NCI-H1417 (cell line): ENCODE measurements at places on chromosomes 5 and 9.

- DNase-seq = no peak
Observed at GRCh38 chr5:5302201-5302600, 120.3 kb upstream of the ICE1 start.

DNA sequence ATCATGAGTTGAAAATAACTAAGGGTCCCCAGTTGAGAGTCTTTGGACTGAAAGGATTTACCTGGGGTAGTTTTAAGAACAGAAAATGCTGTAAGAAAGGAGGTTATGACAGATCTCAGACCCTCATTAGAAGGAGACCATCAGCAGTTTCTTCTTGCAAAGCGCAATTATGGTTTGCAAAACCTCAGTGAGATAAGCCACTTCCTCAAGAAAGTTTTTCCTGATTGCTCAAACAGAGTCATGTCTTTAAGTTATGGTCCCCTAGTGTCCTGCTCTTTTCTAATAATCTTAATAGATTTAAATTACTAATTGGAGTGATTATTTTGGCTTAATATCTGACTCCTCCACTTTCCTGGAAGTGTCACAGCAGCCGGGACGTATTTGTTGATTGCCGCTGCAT lies 293.2 kb upstream of the KLF4 start:
- DNase-seq = no peak

DNA sequence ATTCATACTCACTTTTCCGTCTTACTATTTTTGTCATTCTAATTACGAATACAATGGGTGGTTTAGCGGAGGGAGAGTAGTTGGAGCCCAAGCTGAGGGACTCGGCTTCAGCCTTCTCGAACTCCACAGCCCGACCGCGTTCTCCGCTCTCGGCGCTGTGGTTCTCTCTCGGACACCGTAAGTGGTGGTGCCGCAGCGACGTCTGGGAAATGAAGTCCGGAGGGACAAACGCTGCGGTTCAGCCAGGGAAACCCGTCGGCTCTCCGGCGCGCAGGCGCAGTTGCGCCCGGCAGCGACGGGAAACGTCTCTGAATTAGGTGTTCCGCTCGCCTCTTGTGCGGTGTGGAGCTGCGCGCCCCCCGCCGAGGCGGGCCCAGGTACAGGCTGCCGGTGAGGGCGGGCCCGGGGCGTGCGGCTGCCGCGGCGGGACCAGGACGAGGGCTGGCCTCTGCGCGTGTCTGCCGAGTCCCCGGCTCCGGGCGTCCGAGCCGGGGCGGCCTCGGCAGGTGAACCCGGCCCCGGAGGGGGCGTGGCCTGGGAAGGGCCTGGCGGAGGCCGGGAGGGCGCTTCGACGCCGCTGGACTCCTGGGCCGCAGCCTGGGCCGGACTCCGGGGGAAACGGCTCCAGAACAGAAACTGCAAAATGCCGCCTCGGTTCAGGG lies at the start of gene ZNF879:
Gene ZNF879 (plus strand): TSS at position 277 of the 662 bp plus-strand sequence. CDS start 1,201 bp downstream, outside the sequence.
- peak; percentile 37 for DNase-seq

DNA sequence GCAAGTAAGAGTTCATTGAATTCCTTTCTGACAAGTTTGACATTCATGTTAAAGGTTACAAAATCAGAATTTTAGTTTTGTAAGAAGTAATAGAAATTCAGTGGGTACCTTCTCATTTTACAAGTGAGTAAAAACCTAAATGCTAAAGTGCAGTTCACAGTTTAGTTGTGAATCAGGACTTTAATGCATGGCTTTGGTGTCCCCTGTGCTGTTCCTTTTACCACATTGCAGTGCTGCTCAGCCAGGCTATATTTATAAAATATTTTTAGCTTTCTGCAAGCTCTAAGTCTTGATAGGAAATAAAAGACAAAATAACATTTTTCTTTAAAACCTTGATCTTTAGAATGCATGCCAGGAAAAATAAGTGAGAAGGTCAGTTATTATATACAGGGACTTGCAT lies 26.3 kb downstream of the PAM start:
- DNase-seq = no peak

- no peak for DNase-seq
Observed at GRCh38 chr5:71600783-71601182, 13.6 kb downstream of the MCCC2 start.

DNA sequence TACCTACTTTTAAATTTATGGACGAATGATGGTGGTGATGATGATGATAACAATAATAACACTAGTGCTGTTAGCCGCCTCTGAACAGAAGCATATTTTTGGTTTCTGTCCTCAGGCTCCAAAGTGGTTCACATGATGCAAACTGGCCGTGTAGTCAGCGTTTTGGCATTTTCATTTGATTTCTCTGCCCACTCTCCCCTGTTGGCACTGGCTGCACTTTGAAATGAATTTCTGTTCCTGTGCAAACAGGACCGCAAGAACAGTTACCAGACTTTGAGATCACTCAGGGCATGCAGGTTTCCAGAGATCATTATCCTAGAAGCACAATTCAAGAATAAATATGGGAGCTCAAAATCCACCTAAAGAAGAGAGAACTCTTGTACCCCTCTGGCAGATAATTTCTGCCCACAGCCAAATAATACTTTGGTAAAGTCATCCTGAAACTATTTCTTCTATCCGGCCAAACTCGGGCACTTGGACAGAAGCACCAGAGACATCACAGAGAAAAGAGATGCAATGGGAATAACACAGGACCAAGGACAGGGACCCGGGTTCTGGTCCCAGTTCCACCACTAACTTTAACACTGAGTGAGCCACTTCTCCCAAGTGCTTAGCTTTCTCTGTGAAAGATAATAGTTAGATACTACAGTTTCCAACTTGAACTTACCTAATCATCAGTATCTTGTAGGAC lies 201.7 kb upstream of the PTGER4 start:
- no peak for DNase-seq

GRCh38 chr9:21804331-21804730 lies 1.9 kb downstream of the MTAP start:
- DNase-seq = no peak

DNA sequence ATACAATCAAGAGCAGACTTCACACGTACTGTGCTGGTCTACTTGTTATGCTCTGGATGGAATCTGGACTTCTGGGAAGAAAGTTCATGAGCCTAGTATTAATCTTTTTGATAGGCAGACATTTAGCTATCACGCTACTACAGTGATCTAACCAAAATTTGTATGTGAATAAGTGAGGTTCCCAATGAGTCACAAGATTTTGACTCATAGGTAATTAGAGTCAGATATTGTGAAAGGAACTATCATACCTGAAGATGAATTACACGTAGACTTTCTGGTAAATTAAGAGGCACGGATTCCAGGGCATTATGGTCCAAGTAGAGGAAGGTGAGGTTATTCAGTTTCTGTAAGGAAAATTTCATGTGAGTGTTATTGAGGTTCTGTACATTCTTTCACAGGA lies 18.4 kb downstream of the OGN start:
- no peak for DNase-seq

GRCh38 chr5:95915999-95916686 lies 45.5 kb downstream of the ELL2 start:
- DNase-seq = no peak

- no peak for DNase-seq
Observed at GRCh38 chr5:150320044-150320613, 17.4 kb upstream of the ARSI start.

GRCh38 chr5:89758146-89758545 lies 651.4 kb downstream of the CETN3 start:
- no peak for DNase-seq

GRCh38 chr5:160649304-160649703 lies 202.7 kb downstream of the ATP10B start:
- DNase-seq = no peak

DNA sequence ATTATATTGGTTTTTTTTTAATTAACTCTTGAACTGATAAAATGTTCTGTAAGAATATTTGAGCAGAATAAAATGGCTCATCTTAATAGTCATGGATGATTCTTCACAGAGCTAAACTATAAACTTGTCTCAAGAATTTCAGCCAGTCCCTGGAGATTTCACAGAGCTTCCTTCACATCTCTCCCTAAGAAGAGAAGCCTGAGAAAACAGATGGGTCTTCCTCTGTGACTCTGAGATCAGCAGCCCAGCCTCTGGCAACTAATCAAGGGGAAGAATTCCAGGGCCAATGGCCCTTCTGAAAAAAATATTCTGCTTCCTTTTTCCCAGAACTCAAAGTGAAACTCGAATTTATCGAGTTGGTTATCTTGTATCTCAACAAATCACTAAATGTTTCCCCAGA lies 122.2 kb upstream of the ITGA1 start:
- DNase-seq = no peak

GRCh38 chr9:136326061-136326760 lies 1.1 kb upstream of the GPSM1 start:
- no peak for DNase-seq
